ENCODE measurements at places on chromosomes 16 and 17.

GRCh38 chr17:66892246-66892645 is 57.3 kb downstream of the CACNG5 start:
- DNase-seq = no peak

DNA sequence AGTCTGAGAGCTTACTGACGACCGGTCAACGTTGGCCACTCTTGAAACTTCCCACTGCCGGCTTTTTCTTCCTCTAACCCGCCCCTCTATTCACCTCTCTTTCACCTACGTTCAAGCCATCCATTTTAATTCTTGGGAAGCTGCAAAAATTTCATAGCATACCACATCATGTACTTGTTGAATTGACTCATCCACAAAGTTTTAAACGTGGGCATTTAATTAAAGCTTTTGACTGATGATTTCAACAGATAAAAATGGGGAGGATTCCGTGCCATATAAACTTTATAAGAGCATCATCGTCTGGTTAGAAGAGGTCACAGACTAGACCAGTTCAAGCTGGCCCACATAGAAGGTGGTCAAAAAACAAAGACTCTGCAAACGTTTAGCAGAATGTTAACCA is 22.5 kb downstream of the VPS53 start:
- DNase-seq = no peak

GRCh38 chr16:11355862-11356261 is 10.6 kb downstream of the RMI2 start:
- DNase-seq = no peak

DNA sequence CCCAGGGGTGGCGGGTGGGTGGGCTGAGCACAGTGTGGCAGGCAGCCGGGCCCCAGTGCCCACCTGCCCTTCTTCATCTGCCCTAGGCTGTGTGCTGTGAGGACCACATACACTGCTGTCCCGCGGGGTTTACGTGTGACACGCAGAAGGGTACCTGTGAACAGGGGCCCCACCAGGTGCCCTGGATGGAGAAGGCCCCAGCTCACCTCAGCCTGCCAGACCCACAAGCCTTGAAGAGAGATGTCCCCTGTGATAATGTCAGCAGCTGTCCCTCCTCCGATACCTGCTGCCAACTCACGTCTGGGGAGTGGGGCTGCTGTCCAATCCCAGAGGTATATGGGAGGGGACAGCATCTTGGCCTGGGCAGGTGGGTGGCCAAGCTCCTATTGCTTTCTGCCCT is 6.4 kb downstream of the GRN start:
- DNase-seq = no peak

- no peak for DNase-seq
These were observed 2.4 kb upstream of the CDH8 start for GRCh38 chr16:62038646-62039045.

DNA sequence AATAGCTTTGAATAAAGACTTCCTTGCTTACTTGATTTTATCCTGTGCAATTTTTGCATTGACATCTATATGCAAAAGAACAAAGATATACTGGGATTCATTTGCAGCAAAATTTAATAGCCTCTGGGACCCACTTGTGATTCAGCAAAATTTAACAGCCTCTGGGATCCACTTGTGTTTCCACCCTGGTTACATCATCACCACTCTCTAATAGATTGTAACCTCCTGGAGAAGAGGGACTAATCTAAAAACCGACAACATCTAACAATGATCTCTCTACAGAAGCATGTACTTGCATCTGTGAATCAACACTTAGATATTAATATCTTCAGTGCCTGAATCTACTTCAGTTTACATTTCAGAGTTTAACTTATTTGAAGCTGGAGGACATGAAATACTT is 202.0 kb upstream of the CPHXL start:
- no peak for DNase-seq

Data from DMS79 treated with DMSO at 0.1 percent for 48 hours (cell line).